Hepatic stellate cell (primary cell): ENCODE measurements at places on chromosomes 11 and 22.

- DNase-seq = no peak
These were observed 4.7 kb downstream of the KLHL35 start for GRCh38 chr11:75428281-75428724.

- no peak for DNase-seq
These were observed at the start of gene CACNA1I for GRCh38 chr22:39570665-39571064. TSS of gene CACNA1I (plus strand) at chr22:39570753. CDS start at chr22:39570753, 0 bp downstream.

GRCh38 chr22:47017245-47017644 is 254.8 kb downstream of the TBC1D22A start:
- DNase-seq = no peak

- no peak for DNase-seq
These were observed 78.9 kb downstream of the PDE2A start for GRCh38 chr11:72595292-72595684.

DNA sequence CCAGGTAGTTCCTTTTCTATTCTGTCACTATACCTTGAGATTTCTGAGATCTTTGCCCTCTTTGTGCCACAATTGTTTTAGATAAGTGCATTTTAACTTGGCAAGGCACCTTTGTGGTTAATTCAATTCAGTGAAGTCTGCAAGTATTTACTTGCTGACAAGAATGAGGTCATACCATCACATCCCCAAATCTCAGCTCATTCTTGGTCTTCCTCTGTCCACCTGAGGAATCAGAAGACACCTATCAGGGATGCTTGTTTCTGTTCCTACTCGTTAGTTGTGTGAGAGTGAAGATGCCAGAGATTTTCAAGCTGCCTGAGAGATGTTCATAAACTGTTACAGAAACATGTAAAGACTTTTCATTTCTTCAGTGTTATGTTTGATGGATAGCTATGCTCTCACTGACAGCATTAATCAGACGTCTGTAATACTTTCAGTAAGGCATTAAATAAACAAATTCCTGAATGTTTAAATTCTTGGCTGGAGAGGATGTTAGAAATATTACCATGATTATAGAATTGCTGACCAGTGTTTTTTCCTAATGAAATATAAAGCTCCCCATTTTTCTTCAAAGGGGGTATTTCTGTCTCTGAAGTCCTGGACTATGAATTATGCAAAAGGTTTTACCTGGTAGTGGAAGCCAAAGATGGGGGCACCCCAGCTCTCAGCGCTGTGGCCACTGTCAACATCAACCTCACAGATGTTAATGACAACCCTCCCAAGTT is 135.0 kb upstream of the MTNR1B start:
- DNase-seq = no peak

- no peak for DNase-seq
These were observed 22.8 kb downstream of the FLRT1 start for GRCh38 chr11:64058494-64058893.

DNA sequence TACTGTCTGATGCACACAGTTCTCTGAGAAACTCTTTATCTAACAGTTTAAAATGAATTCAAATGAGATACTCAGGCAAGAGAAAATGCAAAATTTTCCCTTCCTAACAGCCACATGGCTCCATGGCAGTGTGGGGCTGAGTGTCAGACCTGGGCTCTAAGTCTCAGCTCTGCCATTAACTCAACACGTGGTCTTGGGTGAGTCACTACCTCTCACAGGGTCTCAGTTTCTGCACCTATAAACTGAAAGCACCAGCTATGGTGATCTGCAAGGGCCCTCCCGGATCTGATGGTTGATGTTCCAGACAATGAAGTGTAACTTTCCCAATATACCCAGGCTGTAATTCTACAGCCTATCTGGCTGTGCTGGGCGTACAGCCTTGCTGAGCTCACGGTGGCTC is 70.5 kb downstream of the KCNC1 start:
- no peak for DNase-seq

GRCh38 chr11:12143461-12144258 is 33.3 kb downstream of the MICAL2 start:
- no peak for DNase-seq

DNA sequence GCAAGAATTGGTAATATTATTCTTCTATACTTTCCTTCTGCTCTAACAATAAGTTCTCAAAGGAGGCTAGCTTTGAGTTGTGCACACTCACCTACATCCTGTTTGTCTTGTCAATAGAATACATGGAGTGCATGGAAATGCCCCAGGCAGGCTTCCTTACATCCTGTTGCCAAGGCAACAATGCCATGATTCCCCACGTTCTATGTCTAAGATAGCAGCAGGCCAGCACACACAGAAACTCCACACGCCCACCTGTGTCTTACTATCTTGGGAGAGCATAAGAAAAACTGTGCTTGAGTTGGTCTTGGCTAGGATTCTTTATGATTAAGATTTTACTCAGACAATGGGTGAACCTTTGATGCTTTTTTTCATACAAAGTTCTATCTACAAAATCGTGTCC is 379.2 kb downstream of the AASDHPPT start:
- no peak for DNase-seq

DNA sequence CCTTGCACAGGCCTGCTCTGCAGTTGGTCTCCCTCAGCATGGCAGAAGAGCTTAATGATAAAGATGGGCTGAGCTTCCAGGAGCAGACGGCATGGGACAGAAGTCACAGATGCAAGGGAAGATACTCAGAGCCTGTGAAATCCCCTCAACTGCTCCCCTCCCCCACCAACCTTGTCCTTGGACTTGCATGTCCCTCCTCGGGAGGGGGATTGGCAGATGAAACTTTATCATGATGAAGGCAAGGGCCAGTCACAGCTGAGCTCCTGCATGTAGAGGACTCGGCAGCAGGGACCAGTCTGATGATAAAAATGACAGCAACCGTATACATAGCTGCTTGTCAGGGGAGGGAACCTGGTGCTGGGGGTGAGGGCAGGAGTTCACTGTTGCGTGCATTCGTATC is 6.8 kb upstream of the SLC22A8 start:
- no peak for DNase-seq

- peak; percentile 93 for DNase-seq
These were observed 28.9 kb downstream of the MOV10L1 start for GRCh38 chr22:50118557-50119168.

DNA sequence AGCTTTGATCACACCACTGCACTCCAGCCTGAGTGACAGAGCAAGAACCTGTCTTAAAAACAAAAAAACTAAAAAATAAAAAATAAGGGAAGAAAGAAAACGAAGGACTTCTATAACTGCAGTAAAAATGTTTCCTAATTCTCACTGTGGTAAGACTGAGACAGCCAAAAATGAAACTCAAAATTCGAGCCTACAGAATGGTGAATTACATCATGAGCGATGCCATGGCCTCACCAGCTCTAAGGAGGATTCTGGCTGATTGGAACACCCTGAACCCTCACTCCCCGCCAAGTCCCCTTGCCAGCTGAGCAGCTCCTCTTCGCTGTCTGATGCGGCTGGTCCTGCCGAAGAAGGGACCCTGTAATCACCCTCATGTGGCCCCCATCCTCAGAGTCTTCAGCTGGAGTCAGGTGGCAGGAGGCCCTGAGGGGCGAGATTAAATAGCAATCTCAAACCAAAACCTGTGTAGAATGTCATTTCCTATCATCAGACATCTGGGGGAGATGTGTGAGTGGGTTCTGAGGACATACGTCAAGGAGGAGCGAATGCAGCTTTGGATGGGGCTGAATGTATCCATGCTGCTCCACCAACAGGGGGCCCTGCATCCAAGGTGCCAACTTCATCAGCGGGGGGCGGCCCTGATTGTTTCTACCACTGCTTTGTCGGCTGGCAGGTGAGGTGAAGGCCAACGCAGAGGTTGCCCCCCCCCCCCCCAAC is 29.2 kb downstream of the PDGFB start:
- DNase-seq = peak; percentile 17

DNA sequence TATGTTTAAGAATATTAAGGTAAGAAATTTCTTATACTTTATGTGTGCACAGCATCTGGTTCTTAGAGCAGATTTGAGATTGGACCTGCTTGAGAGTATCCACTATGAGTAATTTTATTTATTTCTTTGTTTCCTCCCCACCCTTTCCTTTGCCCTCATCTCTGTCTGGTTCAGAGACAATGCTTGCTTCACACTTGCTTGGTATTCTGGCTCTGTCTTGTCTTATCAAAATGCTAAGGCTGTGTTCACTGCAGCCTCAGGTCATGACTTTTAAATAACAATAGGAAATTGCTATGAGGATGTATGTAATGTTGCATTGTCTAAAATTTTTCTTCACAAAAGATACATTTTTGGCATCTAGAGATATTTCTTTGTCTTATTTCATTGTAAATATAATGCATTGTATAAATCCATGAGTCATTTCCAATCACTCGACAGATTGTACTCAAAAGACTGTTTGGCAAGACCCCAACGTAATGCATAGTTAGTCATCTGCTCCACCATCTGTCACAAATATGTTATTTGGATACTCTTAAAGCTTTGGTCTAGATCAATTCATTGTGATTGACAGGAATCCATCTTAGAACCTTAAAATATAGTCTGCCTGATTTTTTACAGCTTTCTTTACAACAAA is 395.7 kb downstream of the AASDHPPT start:
- DNase-seq = no peak

DNA sequence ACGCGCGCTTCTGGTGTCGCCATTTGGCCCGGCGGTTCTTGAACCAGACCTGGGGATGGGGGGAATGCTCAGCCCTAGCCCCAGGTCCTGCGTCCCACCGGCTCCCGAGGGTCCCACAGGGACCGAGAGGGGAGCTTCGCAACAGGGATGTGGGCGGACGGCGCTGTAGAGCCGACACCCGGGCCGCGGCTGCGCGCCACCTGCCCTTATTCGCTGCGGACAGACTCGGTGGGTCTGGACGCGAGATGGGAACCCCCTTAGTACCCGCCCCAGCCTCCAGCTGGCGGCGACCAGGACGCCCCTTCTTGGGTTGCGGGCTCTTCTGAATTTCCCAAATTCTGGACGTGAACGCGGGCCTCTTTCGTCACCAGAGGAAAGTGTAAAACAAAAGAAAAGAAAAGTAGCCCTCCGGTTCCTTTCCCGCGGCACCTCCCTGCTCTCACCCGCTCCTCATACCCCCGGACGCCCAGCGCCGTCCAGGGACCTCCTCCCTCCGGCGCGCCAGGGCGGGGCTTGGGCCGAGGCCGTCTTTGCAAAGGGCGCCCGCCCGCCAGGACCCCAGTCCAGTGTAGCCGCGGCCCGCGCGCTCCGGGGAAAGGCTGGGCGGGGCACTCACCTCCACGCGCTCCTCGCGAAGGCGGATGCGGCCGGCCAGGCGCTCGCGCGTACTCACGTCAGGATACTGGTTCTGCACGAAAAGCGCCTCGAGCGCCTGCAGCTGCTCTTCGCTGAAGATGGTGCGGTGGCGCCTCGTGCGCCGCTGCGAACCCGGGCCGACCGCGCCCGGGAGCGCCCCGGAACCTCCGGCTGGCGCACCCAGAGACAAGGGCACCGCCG is 827 bp downstream of the GSC2 start:
- DNase-seq = no peak

DNA sequence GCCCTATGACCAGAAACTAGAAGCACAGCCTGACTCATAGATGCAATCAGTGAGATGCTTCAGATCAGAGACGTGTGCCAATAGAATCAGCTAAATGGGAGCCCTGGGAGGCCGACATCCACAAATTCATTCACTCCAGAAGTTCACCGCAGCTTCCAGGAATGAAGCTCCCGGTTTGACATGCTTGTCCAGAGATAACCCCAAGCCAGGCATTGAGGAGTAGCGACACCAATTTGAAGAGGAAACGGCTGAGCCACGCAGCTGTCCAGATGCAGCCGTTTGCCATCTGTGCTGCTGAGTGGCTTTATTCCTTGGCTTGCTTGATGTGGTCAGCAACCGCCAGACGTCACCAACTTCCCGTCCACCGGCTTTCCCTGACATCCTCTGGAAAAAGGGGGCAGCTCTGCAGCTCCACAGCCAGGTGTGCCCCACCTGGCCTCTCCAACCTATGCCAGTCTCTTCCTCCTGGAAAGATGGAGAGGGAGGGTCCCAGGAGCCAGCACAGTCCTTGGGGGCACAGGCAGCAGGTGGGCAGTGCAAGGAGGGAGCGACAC is 123.9 kb upstream of the OPCML start:
- DNase-seq = no peak

- DNase-seq = no peak
These were observed 12.0 kb downstream of the JAML start for GRCh38 chr11:118212781-118213191.

DNA sequence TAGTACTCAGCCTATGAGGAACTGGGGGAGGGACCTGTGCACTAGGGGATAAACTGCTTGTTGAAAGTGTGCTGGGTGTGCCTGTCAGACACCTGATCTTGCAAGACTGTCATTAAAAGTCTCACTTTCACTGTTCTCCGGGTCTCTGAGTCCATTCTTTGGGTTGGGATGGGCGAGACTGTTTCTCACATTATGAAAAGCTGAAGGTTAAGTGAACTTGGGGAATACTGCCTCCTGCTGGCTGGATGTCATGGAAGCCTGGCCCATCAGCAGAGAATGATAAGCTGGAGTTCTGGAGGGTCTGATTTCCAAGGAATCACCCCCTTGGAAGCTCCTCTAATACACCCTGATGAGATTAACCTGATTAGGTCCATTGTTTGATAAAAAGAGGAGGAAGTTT is 9.0 kb upstream of the VPREB1 start:
- no peak for DNase-seq

GRCh38 chr11:78032090-78032489 is 9.0 kb upstream of the KCTD14 start:
- no peak for DNase-seq
